NAMALWA (cell line): ENCODE measurements at places on chromosomes 6 and 20.

DNA sequence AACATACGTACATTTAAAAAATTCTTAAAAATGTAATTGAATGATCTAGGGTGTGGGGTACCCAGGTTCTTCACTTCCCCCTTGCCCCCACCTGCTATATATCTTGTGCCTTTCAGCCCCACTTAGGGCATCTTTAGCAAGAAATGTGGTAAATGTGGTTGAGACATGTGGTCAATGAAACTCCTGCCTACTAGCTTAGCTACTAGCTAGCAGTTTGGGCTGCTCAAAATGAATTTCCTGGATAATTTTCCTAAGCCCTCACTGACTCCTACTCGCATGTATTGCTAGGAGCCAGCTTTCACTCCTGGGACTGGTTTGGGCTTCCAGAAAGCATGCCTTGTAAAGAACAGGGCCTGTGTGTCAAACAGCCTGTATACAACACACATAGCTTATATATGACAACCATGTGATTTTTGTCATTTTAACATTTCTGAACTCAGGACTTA, 257.3 kb downstream of the ATXN1 start:
- DNase-seq: peak; percentile 59

DNA sequence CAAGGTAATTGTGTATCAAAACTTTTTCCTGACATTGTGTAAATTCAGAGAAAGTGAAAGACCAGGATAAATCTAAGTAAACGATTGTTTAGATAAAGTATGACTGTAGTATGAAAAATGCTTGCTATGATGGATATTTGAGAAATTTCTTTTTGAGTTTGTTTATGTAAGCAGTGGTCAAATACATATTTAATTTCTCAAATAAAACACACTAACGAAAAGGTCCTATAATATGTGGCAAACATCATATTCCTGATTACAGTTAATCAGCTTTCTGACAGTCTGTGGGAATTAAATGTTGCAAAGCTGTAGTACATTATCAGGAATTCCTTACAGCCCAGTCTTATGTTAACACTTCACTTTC, 636.9 kb downstream of the MMUT start:
- DNase-seq: no peak

DNA sequence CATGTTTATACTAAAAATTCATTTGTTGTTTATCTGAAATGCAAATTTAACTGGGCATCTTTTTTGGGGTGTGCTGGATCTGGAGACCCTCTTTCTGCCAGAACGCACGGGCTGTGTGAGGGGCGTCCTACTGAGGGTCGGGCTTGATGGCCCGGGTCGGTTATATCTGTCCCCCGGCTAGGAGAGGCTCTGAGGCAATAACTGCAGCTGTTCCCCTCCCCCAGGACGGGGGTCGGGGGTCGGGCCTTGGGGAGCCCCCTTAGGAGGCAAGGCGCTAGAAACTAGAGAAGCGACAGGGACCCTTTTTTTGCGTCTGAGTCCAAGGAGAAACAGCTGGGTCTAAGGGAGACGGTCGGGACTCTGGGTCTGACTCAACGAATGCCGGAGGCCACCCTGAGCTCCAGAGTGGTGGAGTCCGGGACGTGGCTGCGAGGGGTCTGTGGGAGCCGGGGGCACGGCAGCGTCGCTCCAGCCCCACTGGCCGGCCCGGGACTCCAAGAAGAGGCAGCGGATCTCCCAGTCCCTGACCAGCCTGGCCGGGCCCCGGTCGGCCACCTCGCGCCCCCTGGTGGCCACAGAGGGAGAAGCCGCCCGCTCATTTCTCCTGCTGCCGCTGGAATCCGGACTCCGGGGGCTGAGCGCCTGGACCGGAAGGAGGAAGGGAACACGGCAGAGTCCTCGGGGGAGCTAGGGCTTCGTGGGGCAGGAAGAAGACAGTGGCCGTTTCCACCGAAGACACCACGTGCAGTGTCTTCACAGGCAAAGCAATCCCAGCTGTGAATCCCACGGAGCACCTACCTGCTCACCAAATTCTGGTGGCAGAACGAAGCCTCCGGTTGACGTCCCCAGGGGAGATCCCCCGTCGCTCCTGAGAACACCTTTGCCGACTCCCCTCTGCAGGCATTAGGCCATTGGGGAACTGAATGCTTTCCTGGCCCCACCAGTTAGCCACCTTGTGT, 24.0 kb upstream of the SCML4 start:
- peak; percentile 71 for DNase-seq

DNA sequence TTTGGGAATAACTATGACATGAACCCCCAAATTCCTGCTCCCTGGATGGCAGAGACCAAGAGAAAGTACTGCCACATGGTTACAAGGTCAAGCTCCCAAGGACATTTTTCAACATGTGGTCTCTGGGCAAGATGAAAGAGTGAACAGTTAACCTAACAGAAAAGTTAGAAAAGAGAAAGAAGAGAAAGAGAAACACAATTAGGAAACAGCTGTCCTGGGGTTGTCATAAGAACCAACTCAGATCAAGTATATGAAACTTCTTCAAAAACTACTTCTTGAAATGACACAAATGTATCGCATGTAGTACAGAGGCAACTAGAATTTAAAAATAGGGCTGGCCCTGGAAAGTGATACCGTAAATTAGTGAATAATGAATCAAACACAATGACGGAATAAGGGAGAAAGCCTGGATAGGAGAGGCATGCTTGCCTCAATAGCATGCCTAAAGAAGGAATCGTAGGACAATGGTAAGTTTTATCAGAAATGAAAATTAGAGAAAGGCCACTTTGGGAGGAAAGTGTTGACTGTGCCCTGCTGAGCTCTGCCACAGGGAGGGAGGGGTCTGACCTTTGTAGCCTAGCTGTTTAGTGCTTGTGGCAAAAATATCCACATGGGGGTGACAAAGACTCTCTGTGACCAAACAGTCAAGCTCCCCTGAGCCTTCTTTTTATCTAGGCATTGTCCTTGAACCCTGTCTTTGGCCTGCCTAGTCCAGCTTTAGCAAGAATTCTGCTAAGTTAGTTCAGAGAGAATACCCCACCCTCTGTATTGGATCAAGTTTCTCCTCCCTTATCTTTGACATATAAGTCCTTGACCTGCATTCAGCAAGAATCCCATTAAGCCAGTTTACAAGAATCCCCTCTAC, 4.3 kb upstream of the DCBLD1 start:
- DNase-seq: peak; percentile 33

GRCh38 chr6:106866875-106867658, 107.5 kb downstream of the CD24 start:
- no peak for DNase-seq

DNA sequence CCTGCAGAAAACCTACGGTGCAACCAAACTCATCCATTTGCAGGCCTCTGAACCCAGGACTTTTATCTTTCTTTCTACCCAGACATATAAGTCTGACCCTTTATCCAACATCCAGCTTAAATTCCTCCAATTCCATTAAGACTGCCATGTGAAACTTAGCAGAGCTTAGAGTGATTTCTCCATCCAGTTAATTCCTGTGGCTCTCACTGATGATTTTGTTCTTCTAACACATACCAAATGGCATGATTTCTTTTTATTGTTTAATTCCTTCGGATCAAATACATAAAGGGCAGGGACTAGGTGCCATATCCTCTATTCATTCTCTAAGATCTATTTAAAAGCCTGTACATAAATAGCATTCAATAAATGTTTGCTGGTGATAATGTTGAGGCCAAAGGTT, 92.9 kb downstream of the TASP1 start:
- no peak for DNase-seq

- no peak for DNase-seq
Measured at GRCh38 chr20:10978019-10978702, 304.4 kb upstream of the JAG1 start.

DNA sequence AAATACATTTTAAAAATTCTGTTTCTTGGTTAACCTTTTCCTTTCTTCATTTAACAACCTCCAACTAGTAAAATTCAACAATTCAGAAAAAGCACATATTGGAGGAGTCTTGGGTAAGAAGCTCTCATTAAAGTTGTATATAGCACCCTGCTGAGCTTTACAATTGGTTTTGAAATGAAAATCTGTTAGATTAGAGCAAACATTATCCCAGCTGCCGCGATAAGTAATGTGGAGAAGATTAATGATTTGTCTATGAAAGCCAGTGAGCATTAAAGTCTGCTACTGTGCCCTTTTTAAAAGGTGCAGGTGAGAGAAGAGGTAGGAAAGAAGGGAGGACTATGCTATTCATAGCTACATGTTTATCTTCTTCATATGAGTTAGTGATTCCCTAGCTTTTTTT, 201.5 kb downstream of the ZFAND3 start:
- DNase-seq: no peak

GRCh38 chr20:46375771-46376170, 30.6 kb downstream of the ELMO2 start:
- no peak for DNase-seq

- DNase-seq: no peak
Measured at GRCh38 chr6:131244942-131245341, 109.7 kb downstream of the AKAP7 start.

DNA sequence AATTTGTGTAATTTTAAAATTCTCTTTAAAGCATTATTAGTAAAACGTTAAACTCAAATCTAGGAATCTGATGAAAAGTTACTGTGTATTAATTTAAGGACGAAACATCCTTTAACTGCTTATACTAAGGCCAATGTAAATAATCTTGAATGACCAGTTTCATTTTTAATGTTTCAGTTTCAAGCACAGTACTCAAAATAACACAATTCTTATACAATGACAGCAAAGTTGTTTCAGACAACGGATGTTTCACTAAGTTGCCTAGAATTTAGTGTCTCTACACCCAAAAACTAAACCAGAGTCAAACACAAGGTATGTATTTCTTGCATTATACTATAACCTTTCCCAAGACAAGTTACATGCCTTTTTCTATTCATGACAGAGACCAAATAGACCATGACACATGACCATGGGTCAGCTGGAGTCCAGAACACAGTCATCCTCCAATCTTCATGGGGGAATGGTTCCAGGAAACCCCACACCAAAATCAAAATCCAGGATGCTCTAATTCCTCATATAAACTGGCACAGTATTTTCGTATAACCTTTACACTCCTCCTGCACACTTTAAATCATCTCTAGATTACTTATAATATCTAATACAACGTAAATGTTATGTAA, 7.7 kb downstream of the PHIP start:
- DNase-seq: no peak

GRCh38 chr6:116651916-116652315, 16.6 kb downstream of the ZUP1 start:
- no peak for DNase-seq

DNA sequence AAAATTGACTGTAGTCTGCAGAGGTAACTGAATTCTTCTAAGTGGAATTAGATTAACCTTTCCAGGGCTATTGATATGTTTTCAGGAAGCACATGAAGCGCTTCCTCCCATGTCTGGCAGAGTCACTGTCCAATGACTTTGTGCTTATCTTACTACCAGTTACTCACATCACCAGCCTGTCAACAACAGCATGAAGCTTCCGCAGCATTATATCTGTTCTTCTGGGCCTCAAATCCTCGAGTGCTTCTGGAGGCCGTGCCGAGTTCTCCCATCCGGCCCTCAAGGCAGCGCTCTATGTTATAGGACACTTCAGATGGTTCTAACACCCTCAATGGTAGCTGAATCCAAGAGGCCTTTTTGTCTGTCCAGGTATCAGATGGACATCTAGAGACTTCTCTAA, 33.2 kb downstream of the PSMG4 start:
- DNase-seq: no peak

GRCh38 chr6:33272275-33273128, 627 bp downstream of the RPS18 start:
- DNase-seq: no peak

DNA sequence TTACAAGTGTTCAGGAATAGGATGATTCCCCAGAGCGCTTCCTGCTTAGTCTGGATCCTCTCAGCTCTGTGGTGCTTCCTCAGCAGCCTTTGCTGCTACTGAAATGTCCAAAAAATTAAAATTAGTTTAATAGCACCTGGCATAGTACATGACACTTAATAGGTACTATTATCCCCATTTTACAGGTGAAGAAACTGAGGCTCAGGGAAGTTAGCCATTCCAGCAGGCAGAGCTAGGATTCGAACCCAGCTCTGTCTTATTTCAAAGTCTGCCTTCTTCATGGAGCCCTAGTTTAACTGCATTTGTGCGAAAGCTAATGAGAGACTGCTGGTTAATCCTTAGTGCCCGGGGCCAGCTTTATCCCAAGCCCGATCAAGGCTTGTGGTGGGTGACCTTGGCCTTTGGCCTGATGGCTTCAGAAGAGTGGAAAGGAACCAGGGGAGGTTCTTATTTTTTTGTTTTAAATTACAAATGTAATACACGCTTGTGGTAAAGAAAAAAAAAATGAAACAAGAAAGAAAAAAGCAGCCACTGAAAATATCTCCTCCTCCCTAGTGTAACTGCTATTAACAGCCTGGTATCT, 30.1 kb downstream of the TOX2 start:
- DNase-seq: no peak

DNA sequence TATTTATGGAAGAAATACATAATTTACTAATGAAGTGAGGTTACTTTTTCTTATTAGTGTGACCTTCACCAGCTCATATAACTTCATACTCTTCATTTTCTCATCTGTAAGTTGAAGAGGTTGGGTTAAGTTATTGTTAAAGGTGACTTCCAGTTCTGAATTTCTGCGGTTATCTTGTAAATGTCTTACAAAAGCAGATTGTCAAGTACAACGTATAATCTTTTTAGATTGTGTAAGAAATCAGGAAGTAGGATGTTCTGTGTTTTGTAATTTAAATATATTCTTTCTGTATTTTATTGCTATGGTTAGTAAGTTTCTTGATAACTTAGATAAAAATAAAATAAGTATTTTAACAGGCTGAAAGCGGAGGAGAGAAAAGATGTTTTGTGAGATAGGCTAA, 12.0 kb downstream of the WTAP start:
- DNase-seq: no peak

GRCh38 chr20:55057779-55058415, 582.5 kb downstream of the DOK5 start:
- DNase-seq: peak; percentile 19

GRCh38 chr6:108524528-108525248, 36.0 kb upstream of the FOXO3 start:
- DNase-seq: no peak

- peak; percentile 83 for DNase-seq
Measured at GRCh38 chr20:33993576-33994221, at the start of gene RALY. TSS of gene RALY (plus strand) at chr20:33993911. CDS start at chr20:34072075, 78,164 bp downstream.

DNA sequence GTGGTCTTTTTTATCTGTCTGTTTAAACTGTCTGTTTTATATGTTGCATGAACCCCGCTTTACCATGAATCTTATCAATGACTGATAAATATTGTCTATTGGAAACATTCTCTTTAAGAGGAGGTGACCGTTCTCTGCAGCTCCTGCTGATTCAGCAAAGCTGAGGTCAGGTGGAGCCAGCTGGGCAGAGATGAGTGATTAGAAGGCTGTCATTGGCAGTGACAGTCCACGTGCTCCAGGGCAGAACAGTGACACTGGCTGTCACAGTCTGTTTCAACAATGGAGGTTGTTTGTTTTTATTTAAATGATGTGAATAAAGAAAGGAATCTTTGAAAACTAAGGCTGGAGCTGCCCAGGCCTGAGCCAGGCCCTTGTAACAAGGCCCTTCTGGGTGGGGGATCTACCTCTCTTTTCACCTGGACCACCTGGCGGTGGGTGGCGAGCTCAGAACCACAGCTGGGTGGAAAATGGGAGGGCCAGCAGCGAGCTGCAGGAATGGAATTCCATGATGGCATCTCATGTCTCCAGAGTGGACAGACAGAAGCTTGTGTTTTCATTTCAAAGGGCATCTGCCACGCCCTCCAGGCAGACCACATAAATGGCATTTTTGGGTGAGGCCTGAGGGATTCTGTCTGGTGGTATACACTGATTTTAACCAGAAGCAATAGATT, 12.6 kb downstream of the SYNJ2 start:
- DNase-seq: no peak

- DNase-seq: no peak
Measured at GRCh38 chr6:49332781-49333180, 130.3 kb downstream of the MMUT start.
